GM12878 (cell line): ENCODE measurements at places on chromosomes 2 and 18.

DNA sequence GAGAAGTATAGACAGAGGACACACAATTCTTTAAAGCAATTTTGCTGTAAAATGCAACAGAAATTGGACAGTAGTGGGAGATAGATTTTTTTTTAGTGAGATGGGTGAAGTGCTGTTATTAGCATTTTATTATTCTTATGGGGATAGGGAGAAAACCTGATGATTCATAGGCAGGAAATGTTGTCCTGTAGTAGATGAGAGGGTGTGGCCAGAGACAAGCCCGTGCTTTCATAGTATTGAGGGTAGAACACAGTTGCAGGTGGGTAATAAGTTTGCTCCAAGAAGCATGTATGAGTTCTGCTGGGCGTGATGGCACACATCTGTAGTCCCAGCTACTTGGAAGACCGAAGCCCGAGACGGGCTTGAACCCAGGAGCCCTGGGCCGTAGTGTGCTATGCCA lies 128.3 kb upstream of the ARHGAP28 start:
- DNase-seq: no peak

- peak; percentile 7 for DNase-seq
Observed at GRCh38 chr2:195094330-195094729, 562.7 kb upstream of the SLC39A10 start.

GRCh38 chr2:53516650-53517049 lies 251.0 kb upstream of the CHAC2 start:
- no peak for DNase-seq

DNA sequence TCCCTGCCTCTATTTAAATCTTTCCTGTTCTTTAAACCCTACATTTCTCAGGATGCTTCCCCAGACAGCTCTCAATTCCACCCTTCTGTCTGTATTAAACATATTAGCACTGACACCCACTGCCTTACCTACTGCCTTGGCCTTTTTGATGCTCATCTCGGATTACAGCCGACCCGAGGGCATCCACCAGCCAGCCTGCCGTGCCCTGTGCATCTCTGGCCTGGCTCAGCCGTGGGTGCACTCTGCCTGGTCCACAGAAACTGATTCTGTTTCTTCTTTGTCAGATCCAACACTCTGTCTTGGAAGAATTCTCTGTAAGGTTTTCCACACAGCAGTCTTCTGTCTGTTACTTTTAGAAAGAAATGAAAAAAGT lies 27.2 kb downstream of the TANC1 start:
- DNase-seq: no peak

DNA sequence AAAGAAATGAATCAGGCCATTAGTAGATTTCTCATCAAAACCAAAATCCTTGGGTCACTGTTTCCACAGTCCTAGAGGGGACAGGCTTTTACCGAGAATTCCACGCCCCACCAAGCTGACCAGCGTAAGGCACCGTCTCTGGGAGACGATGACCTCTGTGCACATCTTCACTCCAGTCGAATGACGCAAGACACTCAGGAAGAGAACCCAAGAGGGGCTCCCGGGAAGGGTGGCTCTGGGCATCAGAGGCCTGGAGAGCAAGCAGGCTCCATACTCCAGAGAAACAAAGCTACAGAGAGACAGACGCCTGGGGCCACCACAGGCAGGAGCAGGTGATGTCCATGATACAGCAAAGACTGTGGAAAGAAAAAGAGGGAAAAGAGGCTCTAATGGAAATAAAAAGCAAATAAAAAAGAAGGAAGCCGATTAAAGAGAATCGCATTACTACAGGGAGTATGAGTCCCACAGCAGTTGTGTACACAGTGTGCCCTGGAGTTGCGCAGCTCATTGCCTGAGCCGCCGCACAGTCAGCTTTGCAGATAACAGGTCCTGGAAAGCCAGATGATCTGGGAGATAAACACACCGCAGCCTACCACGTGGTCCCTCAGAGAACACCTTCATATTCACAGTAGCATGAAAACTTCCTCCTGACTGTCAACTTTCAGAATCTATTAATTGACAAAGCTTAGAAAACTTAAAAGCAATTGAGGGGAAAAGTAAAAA lies 572.7 kb upstream of the SALL3 start:
- no peak for DNase-seq

DNA sequence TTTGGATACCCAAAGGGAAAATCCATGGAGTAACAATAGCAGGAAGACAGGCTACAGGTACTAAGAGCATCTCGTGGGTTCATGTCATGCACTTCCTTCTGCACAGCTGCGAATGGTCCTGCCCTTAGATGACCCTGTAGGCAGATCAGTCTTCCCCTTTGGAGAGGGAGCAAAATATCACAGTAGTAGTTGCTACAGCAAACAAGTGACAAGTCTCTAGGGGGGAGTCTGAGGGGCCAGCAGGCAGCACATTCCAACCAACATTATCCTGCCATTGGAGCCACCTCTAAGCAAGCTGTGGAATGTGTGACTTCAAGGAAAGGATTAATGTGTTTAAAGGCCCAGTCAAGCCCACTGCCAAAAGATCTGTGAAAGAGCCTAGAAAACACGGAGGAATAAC lies 273.2 kb upstream of the PARD3B start:
- DNase-seq: no peak

DNA sequence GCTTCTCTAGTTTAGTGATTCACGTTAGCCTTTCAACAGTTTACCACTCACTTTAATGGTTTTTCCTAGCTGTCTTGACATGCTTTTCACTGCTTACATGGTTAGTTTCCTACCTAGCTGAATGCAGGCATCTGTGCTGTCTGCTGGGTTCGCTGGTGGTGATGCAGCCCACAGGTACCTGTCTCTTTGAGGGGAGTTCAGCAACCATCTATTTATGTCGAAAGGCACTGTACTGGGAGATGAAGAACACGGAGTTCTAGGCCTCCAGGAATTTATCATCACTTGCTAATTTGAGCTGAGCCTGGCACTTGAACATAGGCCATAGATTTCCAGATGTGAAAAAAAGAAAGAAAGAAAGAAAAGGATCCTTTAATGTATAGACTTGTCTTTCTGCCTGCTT lies 148.5 kb downstream of the NEDD4L start:
- no peak for DNase-seq

- DNase-seq: no peak
Observed at GRCh38 chr18:11305507-11305906, 156.1 kb upstream of the PIEZO2 start.

DNA sequence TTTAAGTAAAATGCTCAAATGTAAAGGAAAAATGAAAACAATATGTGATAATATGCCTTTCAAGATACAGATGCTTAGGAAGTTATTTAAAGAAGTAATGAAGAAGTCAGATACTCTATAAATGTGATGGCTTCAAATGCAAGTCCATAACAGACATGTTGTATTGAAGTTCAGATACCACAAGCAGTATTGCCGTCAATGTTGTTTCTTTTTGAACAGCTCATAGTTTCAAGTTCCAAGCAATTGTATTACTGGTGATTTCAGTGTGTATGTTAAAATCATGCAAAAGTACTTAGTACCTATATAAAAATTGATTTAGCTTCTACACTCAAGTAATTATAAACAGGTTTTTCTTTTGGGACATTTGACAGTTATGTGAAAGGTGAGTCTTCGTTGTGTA lies 24.9 kb downstream of the KCMF1 start:
- no peak for DNase-seq

GRCh38 chr18:40653682-40654081 lies 1301.4 kb upstream of the PIK3C3 start:
- no peak for DNase-seq

- no peak for DNase-seq
Observed at GRCh38 chr2:211144974-211145665, 588.7 kb downstream of the CPS1 start.

DNA sequence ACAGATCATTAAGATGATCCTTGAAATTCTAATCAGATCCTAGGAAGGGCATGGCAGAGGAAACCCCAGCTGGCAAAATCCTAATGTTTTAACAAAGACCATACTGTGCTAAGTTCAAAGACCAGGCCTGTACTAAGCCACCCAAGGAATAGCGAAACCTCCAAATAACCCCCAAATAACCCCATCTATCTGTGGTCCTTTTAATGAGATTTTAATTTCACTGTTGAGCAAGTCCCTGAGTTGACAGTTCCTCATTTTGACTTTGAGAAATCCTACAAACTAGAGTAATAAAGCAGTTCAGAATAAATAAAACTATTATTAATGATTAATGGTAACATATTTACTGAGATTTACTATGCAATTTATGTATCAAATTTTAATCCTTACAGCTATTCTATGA lies 259.8 kb downstream of the STK39 start:
- no peak for DNase-seq

DNA sequence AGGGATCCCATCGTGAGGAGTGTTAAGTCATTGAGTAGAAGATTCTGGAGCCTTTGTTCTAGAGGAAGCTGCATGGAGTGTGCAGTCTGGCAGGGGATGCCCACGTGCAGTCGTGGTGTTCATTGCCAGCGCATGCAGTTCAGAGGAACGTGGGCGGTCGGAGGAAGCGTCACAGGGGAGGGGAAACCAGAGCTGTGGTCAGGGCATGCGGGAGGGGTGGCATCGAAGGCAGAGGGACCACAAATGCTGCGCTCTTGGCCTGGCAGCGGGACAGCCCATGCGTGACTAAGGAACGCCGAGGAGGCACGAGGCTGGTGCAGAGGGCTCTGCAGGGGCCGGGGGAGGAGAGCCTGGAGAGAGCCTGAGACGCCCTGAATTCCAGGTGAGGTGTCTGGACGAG lies 141.1 kb downstream of the KLHL29 start:
- DNase-seq: no peak

GRCh38 chr2:64587561-64587960 lies 63.4 kb downstream of the AFTPH start:
- no peak for DNase-seq

DNA sequence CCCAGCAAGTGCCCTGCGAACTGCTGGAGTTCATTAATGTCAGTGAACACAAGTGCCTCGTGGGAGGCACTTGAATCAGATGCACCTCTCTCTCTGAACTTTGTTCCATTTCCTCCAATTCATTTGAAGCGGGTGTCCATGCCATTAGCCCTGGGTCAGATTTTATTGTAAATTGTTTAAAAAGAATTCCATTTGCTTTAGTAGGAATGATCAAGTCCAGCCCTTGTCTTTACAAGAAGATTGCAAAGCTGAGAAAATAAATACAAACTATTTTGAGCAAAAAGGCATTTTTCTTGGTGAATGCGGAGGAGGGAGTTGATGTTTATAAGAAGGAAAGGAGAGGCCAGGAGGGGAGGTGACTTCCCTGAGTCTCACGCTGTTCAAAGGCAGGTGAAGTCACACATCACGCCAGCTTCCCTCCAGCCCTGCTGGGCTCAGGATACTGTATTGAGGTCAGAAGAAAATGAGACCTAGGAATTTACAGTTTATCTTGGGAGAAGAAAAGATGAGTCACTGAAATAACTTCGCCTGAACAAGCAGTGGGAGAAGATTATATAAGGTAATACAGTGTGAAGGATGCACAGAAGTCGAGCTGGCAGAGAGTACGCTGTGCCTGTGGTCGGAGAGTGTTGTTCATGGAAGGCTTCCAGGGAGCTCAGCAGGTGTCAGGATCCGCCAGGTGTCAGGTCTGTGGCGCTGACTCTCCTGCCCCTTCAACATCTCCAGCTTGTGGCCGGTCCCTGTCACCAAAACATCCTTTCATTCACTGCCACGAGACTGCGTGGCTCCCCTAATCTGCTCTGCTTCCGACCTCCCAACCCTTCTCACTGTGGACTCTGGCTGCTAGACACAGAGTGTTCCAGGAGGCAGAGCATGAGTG lies 36.5 kb downstream of the EFR3B start:
- DNase-seq: no peak

DNA sequence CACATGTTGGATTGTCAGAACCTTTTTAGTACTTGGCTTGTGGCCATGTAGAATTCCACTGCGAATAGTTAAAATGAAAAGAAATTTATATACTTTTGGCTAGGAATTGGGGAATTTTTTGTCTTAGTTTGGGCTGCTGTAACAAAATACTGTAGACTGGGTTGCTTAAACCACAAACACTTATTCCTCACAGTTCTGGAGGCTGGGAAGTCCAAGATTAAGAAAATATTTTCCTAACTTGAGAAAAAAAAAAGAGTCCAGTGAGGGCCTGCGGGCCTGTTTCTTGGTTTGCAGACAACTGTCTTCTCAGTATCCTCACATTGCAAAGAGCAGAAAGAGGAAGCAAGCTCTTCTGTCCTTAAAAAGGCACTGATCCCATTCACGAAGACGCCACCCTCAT lies 81.9 kb downstream of the CD226 start:
- DNase-seq: no peak

DNA sequence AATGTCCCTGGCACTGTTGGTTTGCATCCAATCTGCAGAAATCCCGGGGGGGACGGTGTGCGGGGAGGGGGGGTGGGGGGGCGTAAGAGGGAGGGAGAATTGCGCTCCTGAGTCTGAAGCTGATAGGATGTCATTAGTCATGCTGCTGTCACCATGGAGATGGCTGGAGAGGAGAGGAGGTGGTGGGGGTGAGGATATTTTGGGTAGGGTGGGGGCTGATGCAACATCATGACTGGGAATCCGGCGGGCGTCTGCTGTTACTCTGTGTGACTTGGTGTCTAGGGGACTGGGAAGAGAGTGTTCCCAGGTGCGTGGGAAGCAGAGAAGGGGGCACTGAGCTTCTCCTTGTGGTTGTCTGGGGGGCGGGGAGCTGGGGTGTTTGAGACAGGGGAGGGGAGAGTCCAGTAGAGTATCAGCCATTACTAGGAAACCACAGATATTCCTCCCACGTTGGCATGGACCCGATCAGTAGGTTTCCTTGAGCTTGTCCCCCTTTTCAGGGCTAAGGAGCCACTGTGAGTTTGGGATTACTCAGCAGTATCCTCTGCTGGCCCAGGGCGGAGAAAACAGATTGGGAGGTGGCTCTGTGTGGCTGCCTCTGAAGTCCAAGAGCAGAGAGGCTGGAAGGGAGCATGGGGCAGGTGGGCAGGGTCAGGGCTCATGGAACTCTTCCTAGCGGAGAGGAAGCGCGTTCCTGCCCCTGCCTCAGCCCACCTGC lies 18.9 kb downstream of the TET3 start:
- DNase-seq: no peak

- DNase-seq: no peak
Observed at GRCh38 chr2:9207641-9208311, 1.2 kb downstream of the ASAP2 start.

DNA sequence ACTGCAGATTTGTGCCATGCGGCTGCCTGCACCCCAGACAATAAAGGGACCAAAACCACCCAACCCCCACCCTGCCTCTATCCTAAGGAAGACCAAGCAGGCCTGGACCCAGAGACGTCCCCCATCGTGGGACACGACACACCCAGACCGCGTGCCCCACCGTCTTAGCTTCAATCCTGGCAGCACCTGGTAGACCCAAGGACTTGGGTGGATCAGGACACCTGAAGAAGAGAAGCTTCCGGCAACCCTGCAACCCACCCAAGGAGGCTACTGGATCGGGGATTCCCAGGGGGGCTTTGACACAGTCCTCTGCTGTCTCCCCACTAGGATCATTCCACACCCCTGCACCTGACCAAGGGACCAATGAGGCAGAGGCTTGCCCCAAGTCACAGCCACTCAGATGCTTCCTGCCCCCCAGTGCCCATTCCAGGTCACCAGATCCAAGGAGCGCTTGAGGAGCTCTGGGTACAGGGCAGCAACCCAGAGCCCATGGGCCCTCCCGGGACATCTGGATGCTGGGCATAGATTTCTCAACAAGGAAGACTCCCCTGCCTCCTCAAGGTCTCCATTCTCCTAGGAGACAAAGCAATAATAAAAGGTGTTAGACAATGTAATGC lies 3.6 kb downstream of the ALPI start:
- no peak for DNase-seq

- DNase-seq: no peak
Observed at GRCh38 chr2:23617811-23618215, 232.8 kb downstream of the KLHL29 start.

- no peak for DNase-seq
Observed at GRCh38 chr2:202822411-202822810, 49.2 kb downstream of the ICA1L start.

- DNase-seq: no peak
Observed at GRCh38 chr2:217979151-217979811, 23.5 kb downstream of the TNS1 start.

GRCh38 chr18:24181806-24182205 lies 42.9 kb downstream of the CABYR start:
- no peak for DNase-seq
